ENCODE measurements at places on chromosomes 12 and 14.

GRCh38 chr12:8549381-8549780 is 8.7 kb upstream of the CLEC4E start:
- DNase-seq: no peak

- DNase-seq: peak; percentile 64
Measured at GRCh38 chr14:91284146-91284790, 39.8 kb upstream of the GPR68 start.

- no peak for DNase-seq
Measured at GRCh38 chr12:77300811-77301210, 235.4 kb upstream of the E2F7 start.

DNA sequence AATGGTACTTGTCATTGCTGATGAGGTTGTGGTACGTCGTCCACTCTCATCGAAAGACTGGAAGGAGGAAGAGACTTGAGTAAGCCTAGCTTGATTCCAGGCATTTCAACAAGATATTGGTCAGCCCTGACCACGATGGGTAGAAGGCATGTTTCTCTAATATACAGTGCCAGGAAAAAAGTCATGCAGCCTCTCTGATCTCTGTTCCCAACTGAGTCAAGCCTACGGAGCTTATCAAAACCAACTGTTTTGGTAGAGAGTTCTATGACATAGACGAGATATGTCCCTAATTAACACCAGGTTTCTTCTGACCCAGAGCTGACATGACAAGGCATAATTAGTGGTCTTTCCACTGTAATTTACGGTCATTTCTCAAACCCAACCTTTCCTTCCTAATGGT is 58.5 kb downstream of the NIN start:
- peak; percentile 29 for DNase-seq

DNA sequence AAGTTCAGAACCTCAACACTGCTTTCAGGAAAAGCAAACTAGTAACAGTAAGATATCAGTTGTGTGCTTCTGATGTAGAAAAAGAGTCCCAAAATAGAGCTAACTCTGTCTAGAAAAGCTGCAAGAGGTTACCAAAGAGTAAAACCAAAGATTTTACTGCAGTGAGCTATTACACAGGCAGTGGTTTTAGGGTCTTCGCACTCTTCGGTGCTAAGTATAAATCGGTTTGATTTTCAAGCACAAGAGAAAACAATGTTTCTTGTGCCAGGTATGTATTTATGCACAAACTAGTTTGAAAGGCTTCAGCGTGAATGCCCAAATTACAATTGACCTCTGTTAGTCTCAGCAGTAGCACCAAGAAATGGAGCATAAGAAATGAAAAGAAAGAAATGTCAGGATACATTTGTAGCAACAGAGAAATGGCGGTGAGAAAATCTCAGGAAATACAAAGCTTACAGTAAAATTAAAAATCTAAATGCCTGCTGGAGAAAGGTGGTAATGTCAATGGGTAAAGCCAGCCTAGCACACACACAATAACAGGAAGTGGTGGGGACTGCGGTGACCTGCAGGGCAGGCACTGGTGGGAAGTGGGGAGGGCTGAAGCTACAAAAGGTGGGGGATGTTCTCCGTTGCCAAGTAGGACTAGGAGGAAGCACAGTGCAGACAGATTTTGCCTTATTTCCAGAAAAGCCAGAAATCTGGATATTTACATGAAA is 18.0 kb upstream of the DYRK2 start:
- peak; percentile 14 for DNase-seq

- DNase-seq: no peak
Measured at GRCh38 chr14:72577521-72577920, 316.4 kb downstream of the DPF3 start.

Data from LHCN-M2 (cell line).